ENCODE measurements at places on chromosomes 16 and 17.

GRCh38 chr16:57167953-57168352, 17.9 kb downstream of the PSME3IP1 start:
- DNase-seq, result no peak

DNA sequence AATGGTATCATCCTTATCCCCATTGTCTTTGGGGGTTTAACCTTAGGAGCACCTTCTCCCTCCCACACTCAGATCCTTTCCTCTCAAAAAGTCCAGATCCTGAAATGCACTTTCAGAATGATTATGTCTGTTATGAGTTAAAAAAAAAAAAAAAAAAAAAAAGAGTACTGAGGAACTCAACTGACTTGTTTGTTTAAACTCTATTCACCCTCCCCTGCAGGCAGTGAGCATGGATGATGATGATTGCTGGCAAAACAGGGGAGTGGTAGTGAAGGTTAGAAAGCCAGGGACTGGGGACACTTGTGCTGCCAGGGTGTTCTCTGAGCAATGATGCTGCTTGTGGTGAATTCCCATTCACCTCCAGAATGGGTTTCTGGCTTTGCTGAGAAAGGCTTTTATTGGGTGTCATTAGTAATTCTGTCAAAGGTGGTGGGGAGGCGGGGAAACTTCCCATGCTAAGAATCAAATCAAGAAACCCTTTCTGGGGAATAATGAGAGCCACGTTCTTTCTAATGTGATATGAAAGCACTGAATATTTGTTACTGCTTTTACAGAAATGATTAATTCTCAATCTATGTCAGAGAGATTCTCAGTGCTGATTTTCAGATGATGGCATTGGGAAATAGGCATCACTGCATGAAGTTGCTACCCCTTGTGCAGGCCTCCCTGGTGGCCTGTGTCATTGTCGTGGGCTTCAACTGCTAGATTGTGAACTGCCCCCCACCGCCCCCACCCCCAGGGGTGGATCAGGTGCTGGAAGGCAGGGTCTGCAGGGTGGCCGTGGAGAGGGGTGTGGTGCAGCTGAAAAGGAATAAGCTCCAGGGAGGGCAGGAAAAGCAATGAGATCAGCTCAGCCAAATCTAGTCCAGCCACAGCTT, 14.1 kb downstream of the CCL4 start:
- DNase-seq, result peak; percentile 44

GRCh38 chr17:49365667-49366066, 3.6 kb upstream of the ZNF652 start:
- no peak for DNase-seq

DNA sequence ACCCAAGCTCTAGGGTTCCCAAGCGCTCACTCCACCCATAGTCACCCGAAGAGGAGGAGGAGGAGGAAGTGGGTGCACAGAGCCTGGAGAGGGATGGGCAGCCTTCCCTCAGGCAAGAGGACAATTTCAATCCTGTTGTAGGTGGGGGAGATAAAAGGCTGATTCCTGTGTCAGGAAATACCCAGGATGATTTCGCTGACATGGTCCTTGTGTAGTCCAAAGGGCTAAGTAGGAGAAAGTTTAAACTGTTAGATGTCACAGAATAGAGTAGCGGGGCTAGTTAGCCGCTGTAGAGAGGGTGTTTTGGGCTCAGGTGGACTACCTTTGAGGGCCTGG, 1.3 kb upstream of the EXOC7 start:
- DNase-seq, result no peak

- no peak for DNase-seq
Measured at GRCh38 chr17:31931756-31932155, 5.1 kb upstream of the SUZ12 start.

DNA sequence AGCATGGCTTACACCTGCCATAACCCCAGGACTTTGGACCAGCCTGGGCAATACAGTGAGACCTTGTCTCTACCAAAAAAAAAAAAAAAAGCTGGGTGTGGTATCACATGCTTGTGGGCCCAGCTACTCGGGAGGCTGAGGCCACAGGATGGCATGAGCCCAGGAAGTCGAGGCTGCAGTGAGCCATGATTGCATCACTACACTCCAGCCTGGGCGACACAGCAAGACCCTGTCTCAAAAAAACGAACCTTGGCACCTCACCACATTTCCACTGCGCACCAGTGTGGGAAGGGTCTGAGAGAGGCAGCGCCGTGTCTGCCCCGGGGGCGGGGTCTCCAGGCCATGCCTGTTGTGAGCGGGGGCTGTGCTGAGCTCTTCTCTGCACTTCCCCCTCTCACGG, 6.3 kb downstream of the ACSF3 start:
- no peak for DNase-seq

GRCh38 chr17:28344011-28344410, 8.4 kb downstream of the TNFAIP1 start:
- DNase-seq, result no peak

- no peak for DNase-seq
Measured at GRCh38 chr16:24291932-24292331, 35.8 kb downstream of the CACNG3 start.

DNA sequence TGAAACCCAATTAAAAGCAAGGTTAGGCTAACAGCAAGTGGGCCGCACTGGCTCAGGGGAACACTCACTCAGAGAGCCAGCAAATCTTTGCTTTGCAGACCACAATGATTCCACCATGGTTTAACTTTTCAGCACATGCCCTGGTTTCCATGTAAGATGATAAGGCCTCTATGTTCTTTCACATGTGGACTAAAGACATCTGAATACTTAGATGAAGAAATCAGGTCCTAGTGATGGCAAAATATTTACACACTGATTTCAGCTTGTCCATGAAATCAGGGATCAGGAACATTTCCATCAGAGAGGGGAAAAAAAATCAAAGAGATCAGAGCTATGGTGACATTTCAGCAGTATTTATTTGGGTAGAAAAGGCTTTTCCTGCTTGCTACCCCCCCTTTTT, 258.2 kb upstream of the IRX5 start:
- no peak for DNase-seq

- no peak for DNase-seq
Measured at GRCh38 chr17:63967953-63968352, 4.8 kb downstream of the SCN4A start.

GRCh38 chr17:58059141-58059540, 24.1 kb upstream of the DYNLL2 start:
- no peak for DNase-seq

GRCh38 chr17:72804949-72805707, 287.4 kb downstream of the SLC39A11 start:
- no peak for DNase-seq

DNA sequence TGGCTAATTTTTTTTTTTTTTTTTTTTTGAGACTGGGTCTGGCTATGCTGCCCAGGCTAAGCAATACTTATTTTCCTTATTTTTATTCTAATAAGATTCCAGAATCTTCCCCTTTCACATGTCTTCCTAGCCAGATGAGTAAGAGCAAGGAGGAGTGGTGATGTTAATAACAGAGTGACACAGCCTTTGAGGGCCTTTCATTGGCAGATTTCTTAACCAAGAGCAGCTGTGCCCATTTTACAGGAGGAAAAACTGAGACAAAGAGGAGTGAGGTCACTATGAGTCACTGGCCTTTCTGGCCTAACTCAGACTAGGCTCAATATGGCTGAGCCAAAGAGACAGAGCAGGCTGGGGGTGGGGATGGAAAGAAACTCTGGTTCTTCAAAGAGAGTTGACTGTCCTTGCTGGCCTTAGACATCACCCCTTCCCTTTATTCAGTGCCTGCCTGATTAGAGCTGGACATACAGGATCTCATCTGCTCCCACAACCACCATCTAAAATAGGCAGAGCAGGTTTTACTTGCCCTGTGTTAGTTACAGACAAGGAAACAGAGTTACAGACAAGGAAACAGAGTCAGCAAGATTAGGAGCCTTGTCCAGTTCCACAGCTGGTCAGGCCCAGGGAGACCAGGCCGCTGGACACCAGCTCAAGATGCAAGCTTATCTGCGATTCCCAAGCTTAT, 50.0 kb upstream of the TOB1 start:
- no peak for DNase-seq

DNA sequence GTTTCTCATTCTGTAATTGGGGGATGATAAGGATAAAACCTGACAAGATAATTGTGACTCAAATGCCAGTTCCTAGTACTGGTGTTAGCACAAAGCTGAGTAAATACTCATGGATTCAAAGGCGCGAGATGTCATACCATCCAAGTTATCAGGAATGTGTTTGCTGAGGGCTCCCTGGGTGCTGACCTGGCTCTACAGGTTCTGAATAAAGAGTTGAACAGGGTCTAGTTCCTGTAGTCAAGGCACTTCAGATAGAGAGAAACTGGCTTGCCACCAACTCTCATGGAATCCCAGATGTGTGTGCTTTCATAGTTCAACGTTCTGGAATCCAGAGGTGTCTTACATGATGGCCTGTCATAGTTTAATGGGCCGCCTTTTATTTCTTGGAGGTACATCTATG, 141.6 kb downstream of the PRKCA start:
- no peak for DNase-seq

GRCh38 chr16:3152027-3152276, 17.1 kb downstream of the ZNF213 start:
- no peak for DNase-seq

GRCh38 chr16:1071561-1072225, 854 bp upstream of the SSTR5 start:
- no peak for DNase-seq

DNA sequence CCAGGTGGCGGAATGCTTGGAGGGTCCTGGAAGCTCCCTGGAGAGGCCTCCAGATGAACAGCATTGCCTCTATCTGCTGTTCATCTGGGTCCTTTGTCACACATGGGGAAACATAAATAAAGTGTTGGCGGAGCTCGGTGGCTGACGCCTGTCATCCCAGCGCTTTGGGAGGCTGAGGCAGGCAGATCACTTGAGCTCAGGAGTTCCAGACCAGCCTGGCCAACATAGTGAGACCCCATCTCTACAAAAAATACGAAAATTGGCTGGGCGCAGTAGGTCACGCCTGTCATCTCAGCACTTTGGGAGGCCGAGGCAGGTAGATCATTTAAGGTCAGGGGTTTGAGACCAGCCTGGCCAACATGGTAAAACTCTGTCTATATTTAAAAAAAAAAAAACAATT, 2.2 kb downstream of the MYADML2 start:
- no peak for DNase-seq

- no peak for DNase-seq
Measured at GRCh38 chr16:64900019-64900418, 221.8 kb downstream of the CDH11 start.

DNA sequence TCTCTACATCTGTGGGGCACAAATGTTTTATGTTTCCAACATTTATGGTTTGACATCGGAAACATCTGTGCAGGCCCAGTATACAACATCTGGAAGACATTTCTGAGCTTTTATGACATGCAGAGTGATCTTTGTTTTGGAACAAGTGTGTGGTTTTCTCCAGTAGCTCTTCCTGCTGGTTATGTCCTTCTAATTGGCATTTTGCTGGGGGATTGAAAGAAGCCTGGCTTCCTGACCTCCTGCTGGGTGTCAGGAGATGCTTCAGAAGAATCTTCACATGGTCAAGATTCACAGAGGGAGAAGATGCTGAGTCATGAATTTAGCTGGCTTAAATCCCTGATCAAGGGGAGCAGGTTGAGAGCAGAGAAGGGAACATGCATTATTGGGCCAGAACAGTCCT, 279.5 kb upstream of the MYOCD start:
- DNase-seq, result no peak

- DNase-seq, result peak; percentile 60
Measured at GRCh38 chr17:70298929-70299531, 129.7 kb downstream of the KCNJ2 start.

DNA sequence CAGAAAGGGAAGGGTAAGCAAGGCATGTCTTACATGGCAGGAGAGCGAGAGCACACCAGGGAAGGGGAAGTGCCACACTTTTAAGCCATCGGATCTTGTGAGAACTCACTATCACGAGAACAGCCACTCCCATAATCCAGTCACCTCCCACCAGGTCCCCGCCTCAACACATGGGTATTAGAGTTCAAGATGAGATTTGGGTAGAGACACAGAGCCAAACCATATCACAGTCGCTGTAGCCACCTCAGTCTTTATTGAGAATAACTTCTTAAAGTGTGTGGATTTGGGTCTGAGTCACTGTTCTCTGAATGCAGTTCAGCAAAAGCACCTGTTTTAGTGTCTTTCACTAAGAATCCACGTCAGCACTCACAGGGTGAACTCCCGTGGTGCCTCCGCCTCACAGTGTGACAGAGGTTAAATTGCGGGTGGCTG, 195.2 kb upstream of the CHMP6 start:
- DNase-seq, result no peak

DNA sequence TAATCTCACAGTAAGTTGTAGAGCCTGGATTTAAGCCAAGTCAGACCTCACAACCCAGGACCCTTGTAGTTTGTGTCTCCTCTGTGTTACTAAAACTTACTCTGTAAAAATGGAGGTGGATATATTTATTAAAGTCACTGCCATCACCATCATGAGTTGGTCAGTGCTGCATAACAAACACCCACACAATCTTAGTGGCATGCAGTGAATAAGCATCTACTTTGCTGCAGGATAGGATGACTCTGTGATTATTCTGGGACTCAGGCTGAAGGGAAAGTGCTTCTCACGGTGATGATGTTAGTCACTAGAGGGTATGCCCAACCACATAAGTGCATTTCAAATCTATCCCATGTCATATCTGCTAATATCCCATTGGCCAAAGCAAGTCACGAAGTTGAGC, 398.7 kb downstream of the XYLT1 start:
- no peak for DNase-seq

GRCh38 chr17:32287804-32288511, 22.3 kb downstream of the RHBDL3 start:
- no peak for DNase-seq

DNA sequence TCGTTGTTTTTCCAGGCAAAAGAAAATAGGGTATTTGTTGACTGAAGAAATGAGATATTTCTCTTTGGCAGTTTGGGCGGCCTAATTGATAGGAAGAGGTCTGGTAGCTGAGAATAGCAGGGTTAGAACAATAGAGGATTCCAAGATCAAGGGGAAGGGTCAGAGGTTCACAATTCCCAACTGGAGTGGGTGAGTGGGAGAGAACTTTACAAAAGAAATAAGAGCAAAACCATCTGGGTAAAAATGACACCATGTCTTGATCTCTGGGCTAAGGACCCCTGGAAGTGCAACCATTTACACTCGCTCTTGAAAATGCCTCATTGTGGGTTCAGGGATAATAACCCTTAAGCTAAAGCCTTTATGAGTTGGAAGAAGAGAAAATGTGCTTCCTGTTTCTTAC, 180.5 kb downstream of the CDH13 start:
- no peak for DNase-seq

DNA sequence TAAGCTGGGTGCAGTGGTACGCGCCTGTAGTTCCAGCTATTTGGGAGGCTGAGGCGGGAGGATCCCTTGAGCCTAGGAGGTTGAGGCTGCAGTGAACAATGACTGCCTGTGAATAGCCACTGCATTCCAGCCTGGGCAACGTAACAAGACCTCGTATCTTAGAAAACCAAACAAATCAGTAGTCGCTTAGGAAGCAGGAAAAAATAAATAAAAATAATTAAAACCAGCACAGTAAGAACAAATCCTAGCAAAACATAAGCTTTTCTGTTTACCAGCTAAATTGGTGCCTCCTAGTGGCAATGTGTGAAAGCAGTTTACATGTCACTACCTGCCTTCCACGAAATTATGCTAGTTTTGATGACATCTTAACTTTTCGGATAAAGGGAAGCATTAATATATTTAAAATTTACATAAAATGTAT, 1.3 kb downstream of the ARMC5 start:
- no peak for DNase-seq

Measured in GM06990 (cell line).